ENCODE measurements at places on chromosomes 16 and 17.

DNA sequence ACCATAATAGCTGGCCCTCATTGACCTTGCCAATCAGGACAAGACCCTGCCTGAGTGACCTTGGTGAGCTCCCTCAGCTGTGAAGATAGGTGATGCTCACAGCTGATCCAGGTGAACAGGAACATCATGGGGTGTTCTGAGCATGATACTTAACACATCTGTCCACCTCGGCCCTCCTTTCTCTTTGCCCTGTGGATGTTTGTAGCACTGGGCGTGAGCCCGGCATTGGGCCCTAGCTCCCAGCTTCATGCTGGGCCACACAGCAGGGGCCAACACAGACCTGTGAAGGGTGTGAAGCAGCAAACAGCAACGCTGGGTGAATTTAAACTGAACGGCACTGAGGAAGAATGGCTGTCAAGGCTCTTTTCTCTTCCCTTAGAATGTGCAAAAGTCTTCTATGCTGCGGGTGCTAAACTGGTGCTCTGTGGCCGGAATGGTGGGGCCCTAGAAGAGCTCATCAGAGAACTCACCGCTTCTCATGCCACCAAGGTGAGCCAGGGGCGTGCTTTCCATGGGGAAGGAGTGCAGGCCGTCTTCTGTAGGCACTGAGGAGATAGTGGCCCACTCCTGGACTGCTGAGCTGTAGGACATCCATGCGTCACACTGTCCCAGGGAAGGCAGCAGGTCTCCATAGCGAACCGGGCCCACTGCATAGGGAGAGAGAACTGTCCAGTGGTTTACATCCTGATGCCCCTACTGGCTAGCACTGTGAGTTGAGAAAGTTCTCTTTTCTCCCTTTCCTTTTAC lies 35.9 kb downstream of the TMEM11 start:
- no peak for DNase-seq

- no peak for DNase-seq
Measured at GRCh38 chr16:57757883-57758282, 22.3 kb downstream of the KATNB1 start.

- no peak for DNase-seq
Measured at GRCh38 chr16:14486520-14487303, 143.3 kb downstream of the PARN start.

DNA sequence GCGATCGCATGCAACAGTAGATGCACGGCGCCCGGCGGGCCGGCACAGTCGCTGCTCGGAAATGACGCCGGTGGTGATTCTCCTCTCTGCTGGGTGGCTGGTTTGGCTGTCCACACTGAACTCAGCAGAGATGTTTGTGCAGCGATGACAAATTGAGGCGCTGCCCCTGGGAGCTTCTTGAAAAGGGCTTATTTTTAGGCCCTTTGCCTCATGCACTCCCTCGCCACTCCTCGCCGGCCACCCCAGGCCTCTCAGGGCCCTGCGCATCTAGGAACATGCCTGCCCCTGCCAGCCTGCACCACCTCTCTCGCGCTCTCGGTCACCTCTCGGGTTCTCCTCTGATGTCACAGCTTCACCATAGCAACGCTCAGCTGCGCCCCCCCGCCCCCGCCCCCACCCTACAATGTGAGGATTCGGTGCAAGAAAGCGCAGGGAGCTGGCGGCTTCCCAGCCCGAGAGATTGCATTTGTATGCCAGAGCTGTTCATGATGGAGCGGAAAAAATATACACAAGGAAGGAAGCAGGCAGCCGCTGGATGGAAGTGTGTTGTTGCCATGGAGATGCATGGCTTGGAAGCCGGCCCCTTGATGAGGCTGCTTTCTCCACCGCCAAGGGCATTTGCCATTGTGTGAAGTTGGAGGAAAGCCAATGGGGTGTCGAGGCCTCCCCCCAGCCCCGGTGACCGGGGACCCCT lies 81.3 kb upstream of the PLCG2 start:
- DNase-seq: no peak

- no peak for DNase-seq
Measured at GRCh38 chr17:33457477-33457876, 164.4 kb upstream of the ASIC2 start.

- DNase-seq: no peak
Measured at GRCh38 chr16:74740795-74741304, 33.8 kb downstream of the FA2H start.

GRCh38 chr17:82479602-82480001 lies 21.1 kb downstream of the NARF start:
- no peak for DNase-seq

- no peak for DNase-seq
Measured at GRCh38 chr16:84829168-84829965, 9.6 kb downstream of the CRISPLD2 start.

GRCh38 chr17:19753661-19754463 lies 5.8 kb upstream of the ALDH3A1 start:
- no peak for DNase-seq

DNA sequence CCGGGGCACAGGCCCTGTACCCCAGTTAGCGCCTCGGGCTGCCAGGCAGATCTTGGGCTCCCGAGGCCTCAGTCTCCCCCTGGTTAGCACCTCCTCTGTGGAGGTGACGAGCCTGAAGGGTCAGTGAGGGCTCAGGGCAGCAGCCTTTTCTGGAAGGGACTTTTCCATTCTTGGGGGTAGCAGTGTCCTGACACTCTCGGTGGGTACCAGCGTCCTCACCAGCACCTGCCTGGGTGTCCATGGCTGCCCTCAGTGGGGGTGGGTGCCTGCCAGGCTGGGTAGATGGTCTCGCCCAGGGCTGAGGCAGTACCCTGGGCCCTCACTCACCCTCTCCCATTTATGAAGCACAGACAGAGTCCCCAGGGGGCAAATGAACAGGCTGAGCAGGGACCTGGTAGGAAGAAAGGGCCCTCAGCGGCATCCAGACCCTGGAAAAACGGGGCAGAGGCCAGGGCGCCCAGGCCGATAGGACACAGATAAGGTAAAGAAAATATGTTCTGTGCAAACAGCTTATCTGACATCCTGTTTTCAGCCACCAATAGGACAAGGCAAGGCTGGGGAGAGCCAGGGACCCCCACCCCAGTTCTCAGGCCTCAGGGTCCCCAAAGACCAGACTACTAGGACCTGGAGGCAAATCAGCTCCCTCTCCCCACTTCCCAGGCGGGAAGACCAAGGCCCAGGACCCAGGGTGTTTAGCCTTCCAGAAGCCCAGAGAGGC lies 50.9 kb downstream of the ZFPM1 start:
- no peak for DNase-seq
